ENCODE measurements at places on chromosomes 5 and 9.

GRCh38 chr5:122102825-122103224 lies 24.8 kb upstream of the LOX start:
- no peak for DNase-seq

GRCh38 chr5:108793207-108793606 lies 45.5 kb downstream of the FER start:
- no peak for DNase-seq

DNA sequence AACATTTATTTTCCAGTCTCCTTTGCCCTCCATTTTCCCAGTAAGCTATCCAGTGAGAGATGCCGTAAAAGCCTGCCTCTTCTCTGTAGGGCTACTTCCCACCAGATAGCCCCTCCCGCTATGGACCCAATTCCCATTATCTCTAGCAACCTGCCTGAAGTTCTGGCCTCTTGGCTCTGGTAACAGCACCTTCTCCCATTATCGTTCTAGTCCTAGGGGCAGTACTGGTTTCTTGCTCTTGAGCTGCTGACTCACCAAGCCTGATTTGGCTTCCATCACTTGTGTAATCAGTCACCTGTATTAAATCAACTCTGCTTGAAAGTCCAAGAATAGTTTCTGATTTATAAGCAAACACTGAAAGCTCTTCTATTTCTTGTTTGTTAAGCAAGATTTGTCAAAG lies 42.8 kb upstream of the PARP8 start:
- DNase-seq, result no peak

- no peak for DNase-seq
Observed at GRCh38 chr9:132671620-132672412, 1.6 kb downstream of the GTF3C4 start.

GRCh38 chr9:8757881-8758280 lies 958.3 kb upstream of the DMAC1 start:
- DNase-seq, result no peak

DNA sequence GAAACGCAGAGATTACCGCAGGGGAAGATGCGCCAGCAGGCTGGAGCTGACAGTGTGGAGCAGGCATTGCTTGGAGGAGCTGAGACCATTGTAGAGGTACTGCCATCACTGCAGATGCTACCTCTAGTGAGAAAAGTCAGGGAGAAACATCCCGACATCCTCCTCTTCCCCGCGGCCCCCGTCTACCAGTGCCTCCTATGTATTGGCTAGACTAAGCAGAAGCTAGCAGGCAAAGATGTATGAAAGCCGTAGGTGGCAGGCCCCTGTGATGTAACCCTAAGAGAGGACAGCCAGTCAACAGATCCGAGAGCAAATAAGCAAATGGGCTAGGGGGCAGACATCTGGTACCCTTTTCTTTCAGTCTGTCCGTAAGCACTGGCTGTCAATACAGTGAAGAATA lies 115.5 kb upstream of the ACTBL2 start:
- no peak for DNase-seq

DNA sequence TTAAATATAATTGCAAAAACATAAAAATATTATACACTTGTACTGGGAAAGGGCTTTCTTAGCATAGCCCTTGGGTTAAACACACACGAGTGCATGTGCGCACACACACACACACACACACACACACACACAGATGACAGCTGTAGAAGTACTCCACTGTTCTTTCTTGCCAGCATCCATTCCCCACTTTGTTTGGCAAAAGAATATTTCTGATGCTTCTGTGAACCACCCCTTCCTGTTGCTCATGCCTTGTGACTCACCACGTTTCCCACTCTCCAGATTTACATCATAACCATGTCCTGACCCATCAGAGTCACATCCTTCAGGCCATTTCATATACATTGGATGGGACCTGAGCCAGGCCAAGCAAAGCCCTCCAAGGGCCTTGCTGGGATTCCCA lies 280.1 kb downstream of the DNAH5 start:
- no peak for DNase-seq

- no peak for DNase-seq
Observed at GRCh38 chr5:7242118-7242710, 153.7 kb upstream of the ADCY2 start.

DNA sequence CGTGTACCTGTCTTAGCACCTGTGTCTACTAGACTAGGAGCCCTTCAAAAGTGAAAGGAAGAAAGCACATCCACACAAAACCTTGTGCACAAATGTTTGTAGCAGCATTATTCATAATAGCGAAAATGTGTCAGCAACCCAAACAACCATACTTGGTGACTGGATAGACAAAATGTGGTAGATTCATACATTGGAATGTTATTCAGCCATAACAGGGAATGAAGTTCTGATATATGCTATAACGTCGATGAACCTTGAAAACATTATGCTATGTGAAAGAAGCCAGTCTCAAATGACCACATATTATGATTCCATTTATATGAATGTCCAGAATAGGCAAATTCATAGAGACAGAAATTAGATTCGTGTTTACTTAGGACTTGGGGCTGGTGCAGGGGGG lies 57.8 kb upstream of the LARP1 start:
- DNase-seq, result no peak

GRCh38 chr5:153542536-153542935 lies 52.1 kb downstream of the GRIA1 start:
- DNase-seq, result no peak

GRCh38 chr5:86118542-86118941 lies 499.2 kb upstream of the COX7C start:
- DNase-seq, result no peak

GRCh38 chr5:126138281-126138931 lies 284.8 kb upstream of the GRAMD2B start:
- DNase-seq, result no peak

DNA sequence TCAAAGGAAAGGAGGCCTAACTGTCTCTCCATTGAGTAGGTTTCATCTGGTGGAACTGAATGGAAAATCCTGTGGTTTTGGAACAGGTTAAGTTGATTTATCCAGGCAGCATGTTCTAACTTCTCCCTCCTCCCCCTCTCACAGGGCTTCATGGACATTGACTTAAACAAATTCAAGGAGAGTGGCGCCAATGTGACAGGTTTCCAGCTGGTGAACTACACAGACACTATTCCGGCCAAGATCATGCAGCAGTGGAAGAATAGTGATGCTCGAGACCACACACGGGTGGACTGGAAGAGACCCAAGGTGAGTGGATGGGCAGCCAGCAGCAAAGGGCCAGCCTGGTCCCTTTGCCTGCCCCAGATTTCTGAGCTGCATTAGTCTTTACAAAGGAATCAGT lies 183.9 kb downstream of the GRIA1 start:
- DNase-seq, result no peak

GRCh38 chr5:6729386-6730310 lies 16.4 kb downstream of the TENT4A start:
- no peak for DNase-seq

DNA sequence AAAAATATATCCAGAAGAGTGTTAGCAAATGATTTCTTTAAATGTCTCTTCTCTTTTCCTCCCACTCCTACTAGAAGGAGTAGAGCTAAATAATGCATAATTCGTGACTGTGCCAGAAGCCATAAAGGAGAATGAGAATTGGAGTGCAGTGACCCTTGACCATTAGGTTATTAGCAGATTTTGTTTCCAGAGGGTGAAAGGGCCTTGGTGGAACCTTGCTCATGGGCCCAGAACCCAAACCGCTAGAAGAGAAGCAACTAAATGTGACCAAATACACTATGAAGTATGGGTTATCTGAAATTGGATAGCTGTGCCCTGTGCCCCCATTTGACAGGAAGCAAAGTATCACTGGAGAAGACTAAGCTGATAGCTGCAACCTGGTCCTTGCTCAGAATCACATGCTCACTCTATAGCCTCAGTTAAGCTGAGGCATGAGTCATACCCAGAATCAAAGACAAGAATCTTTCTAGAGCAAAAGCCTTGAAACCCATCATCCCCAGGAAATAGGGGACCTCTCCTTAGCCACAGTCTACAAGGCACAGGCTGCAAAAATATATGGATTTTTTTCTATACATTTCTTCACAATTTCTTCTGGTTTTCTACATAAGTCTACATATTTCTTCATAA lies 36.3 kb downstream of the CAPSL start:
- DNase-seq, result no peak

GRCh38 chr5:71582945-71583584 lies 4.1 kb upstream of the MCCC2 start:
- DNase-seq, result no peak

- no peak for DNase-seq
Observed at GRCh38 chr9:1871626-1872419, 143.3 kb upstream of the SMARCA2 start.
